ENCODE measurements at places on chromosomes 6 and 20.

DNA sequence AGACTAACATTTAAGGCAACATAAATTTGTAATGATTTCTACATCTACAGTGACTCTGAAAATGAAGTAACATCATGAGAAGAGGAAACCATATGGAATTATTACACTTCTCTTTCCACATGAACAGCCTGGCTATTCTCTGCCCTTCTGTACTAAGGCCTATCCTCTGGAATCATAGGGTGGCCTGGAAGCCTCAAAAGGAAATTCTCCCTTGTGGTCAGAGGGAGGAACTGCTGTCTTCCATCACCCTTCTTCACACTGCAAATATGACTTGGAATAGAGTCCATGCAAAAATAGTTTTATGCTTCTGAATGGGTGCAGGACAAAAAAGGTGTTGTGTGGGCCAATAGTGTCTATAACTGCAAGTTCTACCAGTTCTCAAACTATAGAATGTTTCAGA, 44.6 kb upstream of the SH3BGRL2 start:
- H3K27ac ChIP-seq = no peak overlapping the region
- H3K27me3 ChIP-seq = no peaks in the 10 kb centered on the region
- no peak for DNase-seq
- H3K4me1 ChIP-seq = no peaks in the 10 kb centered on the region
- no peak overlapping the region for H3K4me3 ChIP-seq

DNA sequence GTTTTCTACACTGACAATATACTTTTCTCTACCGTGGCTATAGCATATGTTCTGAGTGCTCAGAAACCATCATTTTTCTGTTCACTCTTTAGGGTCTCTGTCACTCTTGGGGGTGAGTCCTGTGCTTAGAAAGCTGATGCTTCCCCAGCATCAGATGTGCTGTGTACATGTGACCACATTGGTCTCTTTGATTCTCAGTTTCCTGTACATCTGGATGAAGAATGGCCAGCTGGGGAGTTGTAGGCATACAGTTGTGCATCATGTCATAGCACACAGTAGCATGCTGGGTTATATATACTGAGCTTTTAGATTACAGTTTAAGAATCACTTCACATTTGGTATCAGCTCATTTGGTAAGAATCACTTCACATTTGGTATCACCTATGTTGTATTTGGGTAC, 238.6 kb upstream of the PREP start:
- H3K4me1 ChIP-seq = peaks cover 28% of the 10 kb centered on the region
- no peaks in the 10 kb centered on the region for H3K27me3 ChIP-seq
- no peak overlapping the region for H3K4me3 ChIP-seq
- no peaks in the 10 kb centered on the region for H3K36me3 ChIP-seq
- DNase-seq = no peak

DNA sequence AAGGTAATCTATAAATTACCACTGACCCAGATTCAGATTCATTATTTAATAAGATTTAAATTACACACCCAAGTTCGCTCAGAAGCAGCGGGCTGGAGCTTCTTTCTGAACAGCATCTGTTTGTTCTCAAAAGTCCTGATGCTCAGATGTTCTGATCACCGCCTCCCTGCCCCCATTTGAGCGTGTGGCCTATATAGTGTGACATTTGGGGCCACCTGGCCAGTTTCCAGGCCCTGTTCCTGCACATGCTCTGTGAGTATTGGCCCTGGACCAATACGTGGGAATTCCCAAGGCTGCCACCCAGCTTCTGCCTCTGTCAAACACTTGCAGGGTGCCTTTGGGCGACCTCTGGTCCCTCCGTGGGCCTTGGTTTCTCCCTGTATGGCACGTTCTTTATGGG, 228.8 kb downstream of the TFAP2C start:
- H3K27ac ChIP-seq = no peak overlapping the region
- peaks cover 6% of the 10 kb centered on the region for H3K27me3 ChIP-seq
- DNase-seq = no peak
- H3K4me1 ChIP-seq = no peaks in the 10 kb centered on the region
- no peaks in the 10 kb centered on the region for H3K36me3 ChIP-seq

DNA sequence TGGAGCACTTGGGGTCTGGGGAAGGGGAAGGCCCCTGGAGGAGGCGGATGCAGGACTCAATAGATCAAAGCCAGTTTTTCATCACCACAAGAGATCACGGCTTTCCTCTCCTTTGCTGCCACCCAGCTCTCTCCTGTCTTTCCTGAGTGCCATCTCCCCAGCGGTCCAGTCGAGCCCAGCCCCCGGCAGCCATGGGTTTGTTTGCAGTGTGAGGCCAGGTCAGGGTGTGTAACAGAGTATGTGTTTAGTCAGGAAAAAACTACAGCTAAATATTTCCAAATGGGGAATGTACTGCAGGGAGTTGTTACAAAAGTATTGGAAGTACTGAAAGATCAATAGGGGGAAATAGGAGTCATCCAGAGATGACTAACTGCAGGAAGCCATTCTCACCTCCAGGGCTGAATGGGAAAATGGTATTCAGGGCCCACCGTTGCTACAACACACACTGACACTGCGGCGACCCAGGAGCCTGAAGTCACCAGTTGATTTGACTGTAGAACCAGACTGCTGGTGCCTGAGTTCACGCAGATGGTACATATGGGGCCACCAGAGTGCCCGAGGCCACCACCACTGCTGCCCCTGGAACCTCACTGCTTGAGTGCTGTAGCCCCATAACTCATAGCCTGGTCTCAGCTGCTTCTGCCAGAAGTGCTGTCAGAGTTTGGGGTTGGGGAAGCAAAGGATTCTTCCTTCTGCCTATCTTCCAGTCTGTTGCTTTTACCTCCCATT, 23.6 kb upstream of the FANCE start:
- no peak for DNase-seq
- H3K4me1 ChIP-seq = no peaks in the 10 kb centered on the region
- no peak overlapping the region for H3K27ac ChIP-seq
- no peak overlapping the region for H3K4me3 ChIP-seq
- H3K36me3 ChIP-seq = peaks cover 27% of the 10 kb centered on the region

DNA sequence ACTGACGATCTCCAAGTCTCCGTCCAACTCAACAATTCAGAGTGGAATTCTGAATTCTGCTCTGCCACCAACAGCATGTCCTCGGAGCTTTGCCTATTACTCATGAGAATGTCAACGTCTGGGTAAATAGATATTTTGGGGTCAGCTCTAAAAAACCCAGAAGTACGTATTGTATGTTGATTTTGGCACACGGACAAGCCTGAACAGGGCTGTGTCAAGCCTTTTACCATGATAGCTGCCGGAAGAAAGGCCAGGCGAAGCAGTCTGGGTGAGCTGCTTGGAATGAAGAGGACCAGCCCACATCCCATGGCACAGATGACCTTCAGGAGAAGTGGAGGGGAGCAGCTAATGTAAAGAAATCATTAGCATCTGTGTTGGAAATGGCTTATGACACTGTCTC, 88.0 kb upstream of the JAG1 start:
- no peak overlapping the region for H3K27ac ChIP-seq
- H3K4me3 ChIP-seq = no peak overlapping the region
- no peaks in the 10 kb centered on the region for H3K4me1 ChIP-seq
- peaks cover 1% of the 10 kb centered on the region for H3K27me3 ChIP-seq

DNA sequence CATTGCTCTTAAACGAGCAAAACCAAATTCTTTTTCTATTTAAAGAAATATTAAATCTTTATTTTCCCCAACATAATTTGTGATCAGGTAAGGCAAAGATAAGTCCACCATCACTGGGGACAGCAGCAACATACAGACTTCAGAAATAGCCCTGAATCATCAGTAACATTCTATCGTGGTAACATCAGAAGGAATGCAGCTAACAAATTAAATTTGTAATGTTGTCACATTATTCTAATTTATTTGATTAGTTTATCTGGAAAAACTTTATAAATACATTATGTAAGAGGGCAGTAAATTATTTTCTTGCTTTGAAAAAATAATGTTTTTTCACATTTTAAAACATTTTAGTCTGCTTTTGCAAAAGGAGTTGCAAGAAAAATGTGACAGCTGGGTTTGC, 53.6 kb upstream of the BCLAF1 start:
- no peaks in the 10 kb centered on the region for H3K27me3 ChIP-seq
- no peak overlapping the region for H3K27ac ChIP-seq

DNA sequence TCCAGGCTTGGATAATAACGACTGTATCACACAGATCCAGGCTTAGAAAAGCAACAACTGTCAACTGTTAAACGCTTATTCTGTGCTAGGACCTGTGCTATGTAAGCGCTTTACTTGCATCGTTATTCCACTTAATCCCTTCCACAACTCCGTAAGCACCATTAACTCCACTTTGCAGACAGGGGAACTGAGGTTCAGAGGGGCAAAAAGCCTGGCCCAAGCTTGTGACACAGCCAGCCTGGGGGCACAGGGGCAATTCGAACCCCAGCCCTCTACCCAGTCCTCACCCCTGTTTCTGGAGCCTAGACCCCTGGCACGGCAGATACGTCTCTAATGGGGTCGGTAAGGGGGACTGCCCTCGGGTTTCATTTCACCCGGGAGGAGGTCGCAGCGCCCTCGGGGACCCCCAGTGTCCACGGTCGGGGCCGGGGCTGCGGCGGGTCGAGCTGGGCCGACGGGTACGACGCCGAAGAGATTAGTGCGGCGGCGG, 411 bp downstream of the DSN1 start:
- no peaks in the 10 kb centered on the region for H3K36me3 ChIP-seq
- H3K27me3 ChIP-seq = no peaks in the 10 kb centered on the region
- H3K4me1 ChIP-seq = peaks cover 21% of the 10 kb centered on the region
- H3K4me3 ChIP-seq = peak overlapping the region; percentile 86

GRCh38 chr20:37365760-37366638, 20.1 kb downstream of the SRC start:
- no peak overlapping the region for H3K4me3 ChIP-seq
- DNase-seq = peak; percentile 38
- H3K27me3 ChIP-seq = no peaks in the 10 kb centered on the region
- H3K27ac ChIP-seq = no peak overlapping the region

DNA sequence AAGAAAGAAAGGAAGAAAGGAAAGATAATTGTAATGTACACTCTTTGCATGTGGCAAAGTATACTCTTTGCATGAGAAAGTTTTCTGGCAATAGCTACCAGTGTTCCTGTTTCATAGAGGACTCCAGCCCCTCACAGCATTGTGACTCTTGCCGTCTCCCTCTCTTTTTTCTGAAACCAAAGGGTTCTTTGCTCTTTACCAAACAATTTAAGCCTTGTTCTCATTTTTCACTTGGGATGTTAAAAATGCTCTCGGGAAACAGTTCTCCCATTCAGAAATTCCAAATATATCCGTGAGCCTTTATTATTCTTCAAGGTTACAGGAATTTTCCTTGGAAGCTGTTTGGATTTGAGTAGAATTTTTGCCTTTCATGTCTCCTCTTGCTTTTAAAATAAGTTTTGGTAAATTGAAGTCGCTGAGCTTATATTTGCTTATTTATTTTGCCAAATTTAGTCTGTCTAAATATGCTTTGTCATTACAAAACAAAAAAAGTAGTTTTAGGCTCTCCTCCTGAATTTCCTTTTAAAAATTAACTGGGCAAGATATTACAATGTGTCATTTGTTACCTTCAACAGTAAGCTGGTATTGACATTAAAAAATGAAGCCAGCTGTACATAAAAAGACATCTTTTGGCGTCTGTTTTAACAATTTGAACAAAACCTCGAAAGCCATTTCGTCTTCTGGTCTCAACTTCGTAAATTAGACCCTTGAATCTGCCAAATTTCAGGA, 103.8 kb upstream of the ARMC2 start:
- no peak overlapping the region for H3K27ac ChIP-seq
- DNase-seq = no peak
- no peak overlapping the region for H3K4me3 ChIP-seq
- no peaks in the 10 kb centered on the region for H3K36me3 ChIP-seq
- no peaks in the 10 kb centered on the region for H3K27me3 ChIP-seq
- no peaks in the 10 kb centered on the region for H3K4me1 ChIP-seq

GRCh38 chr6:84432619-84433018, 205.2 kb upstream of the CEP162 start:
- H3K27ac ChIP-seq = no peak overlapping the region
- no peak for DNase-seq
- no peak overlapping the region for H3K4me3 ChIP-seq
- H3K4me1 ChIP-seq = no peaks in the 10 kb centered on the region

DNA sequence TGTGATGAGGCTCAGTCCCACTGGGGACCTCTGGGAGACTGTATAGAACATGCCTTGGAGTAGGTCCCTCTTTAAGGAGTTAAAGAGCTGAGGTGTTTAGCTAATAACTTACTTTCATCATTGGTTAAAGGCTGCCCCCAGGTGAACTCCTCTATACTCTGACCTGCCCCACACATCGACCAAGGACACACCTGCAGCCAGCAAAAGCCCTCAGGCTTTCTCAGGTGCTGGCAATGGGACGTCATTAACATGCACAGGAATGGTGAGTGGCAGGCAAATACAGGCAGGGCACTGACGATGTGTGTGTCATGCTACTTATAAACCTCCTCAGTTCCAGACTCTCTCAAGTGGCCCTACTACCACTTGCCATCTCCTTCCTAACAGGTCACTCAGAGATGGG, 366.4 kb downstream of the KIF16B start:
- no peaks in the 10 kb centered on the region for H3K4me1 ChIP-seq
- DNase-seq = no peak
- H3K27me3 ChIP-seq = no peaks in the 10 kb centered on the region
- no peak overlapping the region for H3K27ac ChIP-seq

- H3K4me3 ChIP-seq = no peak overlapping the region
- H3K27me3 ChIP-seq = no peaks in the 10 kb centered on the region
- H3K4me1 ChIP-seq = no peaks in the 10 kb centered on the region
- H3K27ac ChIP-seq = no peak overlapping the region
Measured at GRCh38 chr6:21158873-21159272, 434.7 kb upstream of the SOX4 start.

- no peaks in the 10 kb centered on the region for H3K36me3 ChIP-seq
- no peak for DNase-seq
- H3K4me3 ChIP-seq = no peak overlapping the region
Measured at GRCh38 chr6:168578036-168578435, 137.1 kb downstream of the SMOC2 start.

GRCh38 chr20:44273231-44274215, 26.4 kb downstream of the GDAP1L1 start:
- no peak for DNase-seq
- no peaks in the 10 kb centered on the region for H3K27me3 ChIP-seq
- no peak overlapping the region for H3K27ac ChIP-seq
- H3K4me3 ChIP-seq = no peak overlapping the region
- peaks cover 3% of the 10 kb centered on the region for H3K4me1 ChIP-seq
- no peaks in the 10 kb centered on the region for H3K36me3 ChIP-seq

DNA sequence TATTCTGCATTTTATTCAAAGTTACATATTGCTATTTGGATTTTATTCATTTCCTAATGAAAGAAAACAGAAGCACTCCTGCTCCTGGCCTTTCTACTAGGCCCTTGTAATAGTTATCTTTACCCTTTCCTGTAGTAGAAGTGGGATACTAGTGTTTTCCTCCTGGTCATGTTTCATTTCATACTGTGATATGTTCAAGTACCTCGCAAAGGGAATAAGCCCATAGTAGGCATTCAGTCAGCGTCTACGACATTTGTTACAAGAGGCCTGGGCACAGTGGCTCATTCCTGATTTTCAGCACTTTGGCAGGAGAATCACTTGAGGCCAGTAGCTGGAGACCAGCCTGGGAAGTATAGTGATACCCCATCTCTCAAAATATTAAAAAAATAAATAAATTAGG, 154.1 kb downstream of the ARID1B start:
- peaks cover 15% of the 10 kb centered on the region for H3K4me1 ChIP-seq
- no peaks in the 10 kb centered on the region for H3K27me3 ChIP-seq
- no peak for DNase-seq
- H3K36me3 ChIP-seq = peaks cover 5% of the 10 kb centered on the region
- H3K4me3 ChIP-seq = no peak overlapping the region
- no peak overlapping the region for H3K27ac ChIP-seq

- peak overlapping the region; percentile 89 for H3K27ac ChIP-seq
- peaks cover 41% of the 10 kb centered on the region for H3K36me3 ChIP-seq
- peak overlapping the region; percentile 89 for H3K4me3 ChIP-seq
- no peak for DNase-seq
- no peaks in the 10 kb centered on the region for H3K27me3 ChIP-seq
Measured at GRCh38 chr6:30060606-30061091, 416 bp upstream of the POLR1H start.
